ENCODE measurements at places on chromosomes 1 and 21.

- no peak for DNase-seq
These were observed 10.4 kb upstream of the CD34 start for GRCh38 chr1:207921321-207921720.

- no peak for DNase-seq
These were observed 111.1 kb downstream of the LMO4 start for GRCh38 chr1:87439821-87440220.

DNA sequence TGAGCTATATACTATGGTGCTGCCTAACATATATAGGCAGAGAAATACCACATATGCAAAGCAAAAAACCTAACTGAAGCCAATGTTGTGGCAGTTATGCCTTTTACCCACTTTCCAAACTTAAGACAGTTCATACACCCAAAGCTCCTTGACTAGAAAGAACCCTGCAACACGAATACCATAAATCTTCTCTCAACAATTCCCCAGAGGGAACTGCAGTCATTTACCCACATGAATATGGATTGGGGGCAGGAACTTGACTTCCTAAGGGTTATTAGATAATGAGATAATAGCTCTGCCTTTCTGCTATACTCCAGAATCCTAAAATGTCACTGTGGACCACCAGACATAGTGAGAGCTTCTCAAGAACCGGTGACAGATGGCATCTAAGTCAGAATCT is 2.9 kb upstream of the ASPM start:
- no peak for DNase-seq

GRCh38 chr21:28754127-28754611 is 238.5 kb downstream of the LTN1 start:
- no peak for DNase-seq

GRCh38 chr1:93695411-93696005 is 13.9 kb upstream of the BCAR3 start:
- no peak for DNase-seq

GRCh38 chr1:152968248-152968647 is 2.2 kb upstream of the SPRR4 start:
- DNase-seq: no peak

DNA sequence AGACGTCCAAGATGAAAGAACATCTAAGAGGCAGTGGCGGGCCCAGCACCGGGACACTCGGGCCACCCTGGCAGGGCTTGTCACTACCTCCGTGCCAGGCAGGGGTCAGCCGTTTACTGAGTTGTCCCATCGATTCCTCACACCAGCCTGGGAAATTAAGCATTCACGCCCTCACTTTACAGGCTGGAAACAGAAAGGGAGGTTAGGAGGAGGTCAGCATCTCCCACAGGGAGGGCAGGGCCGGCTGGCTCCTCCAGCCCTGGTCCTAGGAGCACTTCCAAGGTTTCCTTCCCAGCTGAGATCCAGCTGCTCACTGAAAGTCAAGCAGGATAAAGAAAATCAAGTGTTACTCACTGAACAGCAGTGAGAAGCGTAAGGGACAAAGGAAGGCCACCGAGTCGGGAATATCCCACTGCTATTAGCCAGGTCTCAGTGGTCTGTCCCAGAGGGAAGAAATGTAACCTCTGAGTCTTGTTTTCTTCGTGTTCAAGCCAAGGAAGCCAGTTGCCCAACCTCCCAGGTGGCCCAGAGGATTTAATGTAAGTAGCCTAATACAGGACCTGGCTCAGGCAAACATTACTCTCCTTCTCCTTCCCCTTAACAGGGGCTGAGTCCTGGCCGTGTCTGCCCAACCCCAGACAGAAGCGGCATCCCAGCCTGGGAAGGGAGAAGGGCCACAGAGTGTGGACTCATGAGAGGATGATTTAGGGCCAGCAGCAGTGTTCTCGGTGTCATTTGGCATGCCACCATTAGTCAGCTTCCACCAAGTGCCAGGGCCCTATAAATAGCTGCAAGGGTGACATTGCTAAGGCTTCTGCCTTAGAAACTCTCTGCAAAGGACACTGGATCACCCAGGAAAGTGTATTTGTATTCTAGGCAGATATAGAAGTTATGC is 203.1 kb upstream of the GALNT2 start:
- no peak for DNase-seq

- DNase-seq: no peak
These were observed 78.5 kb downstream of the PLXNA2 start for GRCh38 chr1:208165659-208166058.

DNA sequence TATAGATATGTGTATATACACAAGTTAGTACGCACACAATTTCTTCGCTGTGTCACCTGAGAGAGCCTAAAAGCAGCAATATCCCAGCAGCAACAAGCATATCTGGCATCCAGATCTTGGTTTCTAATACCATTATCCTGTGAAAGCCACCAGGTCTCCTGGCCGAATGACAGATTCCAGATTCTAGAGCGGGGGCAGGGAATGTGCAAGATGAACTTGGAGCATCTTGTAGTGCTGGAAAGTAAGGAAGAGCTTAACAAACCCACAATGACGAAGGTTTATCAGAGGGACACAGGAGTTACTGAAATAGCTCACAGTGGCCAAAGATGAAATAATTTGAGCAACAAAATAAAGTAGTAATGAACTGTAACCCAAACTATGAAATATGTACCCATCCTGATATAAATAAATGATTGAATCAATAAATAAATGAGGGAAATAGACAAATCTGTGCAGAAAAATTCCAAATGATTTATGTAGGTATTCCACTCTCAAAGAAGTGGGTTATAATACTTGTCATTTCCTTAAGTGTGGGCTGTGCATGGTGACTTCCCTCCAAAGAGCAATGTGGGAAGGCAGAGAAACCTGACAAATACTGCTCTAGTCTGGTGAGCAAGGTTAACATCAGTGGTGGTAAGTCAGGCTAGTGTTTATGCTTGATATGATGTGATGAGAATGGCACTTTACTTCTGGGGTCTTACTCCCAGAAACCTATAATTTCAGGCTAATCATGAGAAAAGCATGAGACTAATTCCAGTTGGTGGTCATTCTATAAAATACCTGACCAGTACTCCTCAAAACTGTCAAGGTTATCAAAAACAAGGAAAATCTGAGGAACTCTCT is 67.9 kb downstream of the LRRC8D start:
- no peak for DNase-seq

- DNase-seq: no peak
These were observed 29.5 kb downstream of the WNT9A start for GRCh38 chr1:227918083-227918700.

GRCh38 chr21:16418642-16419041 is 688.9 kb downstream of the USP25 start:
- DNase-seq: no peak

DNA sequence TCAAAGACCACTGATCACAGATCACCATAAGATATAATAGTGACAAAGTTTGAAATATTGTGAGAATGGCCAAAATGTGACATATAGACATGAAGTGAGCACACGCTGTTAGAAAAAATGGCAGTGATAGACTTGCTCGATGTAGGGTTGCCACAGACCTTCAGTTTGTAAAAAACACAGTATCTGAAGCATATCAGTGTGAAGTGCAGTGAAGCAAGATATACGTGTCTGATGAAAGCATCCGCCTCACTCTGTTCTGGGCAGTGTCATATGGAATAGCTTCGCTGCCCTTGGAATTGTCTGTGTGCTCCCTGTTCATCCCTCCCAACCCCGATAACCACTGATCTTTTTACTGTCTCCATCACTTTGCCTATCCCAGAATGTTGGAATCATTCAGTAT is 50.7 kb downstream of the GALNT2 start:
- no peak for DNase-seq

GRCh38 chr1:33050221-33051076 is 13.8 kb upstream of the AK2 start:
- peak; percentile 41 for DNase-seq

DNA sequence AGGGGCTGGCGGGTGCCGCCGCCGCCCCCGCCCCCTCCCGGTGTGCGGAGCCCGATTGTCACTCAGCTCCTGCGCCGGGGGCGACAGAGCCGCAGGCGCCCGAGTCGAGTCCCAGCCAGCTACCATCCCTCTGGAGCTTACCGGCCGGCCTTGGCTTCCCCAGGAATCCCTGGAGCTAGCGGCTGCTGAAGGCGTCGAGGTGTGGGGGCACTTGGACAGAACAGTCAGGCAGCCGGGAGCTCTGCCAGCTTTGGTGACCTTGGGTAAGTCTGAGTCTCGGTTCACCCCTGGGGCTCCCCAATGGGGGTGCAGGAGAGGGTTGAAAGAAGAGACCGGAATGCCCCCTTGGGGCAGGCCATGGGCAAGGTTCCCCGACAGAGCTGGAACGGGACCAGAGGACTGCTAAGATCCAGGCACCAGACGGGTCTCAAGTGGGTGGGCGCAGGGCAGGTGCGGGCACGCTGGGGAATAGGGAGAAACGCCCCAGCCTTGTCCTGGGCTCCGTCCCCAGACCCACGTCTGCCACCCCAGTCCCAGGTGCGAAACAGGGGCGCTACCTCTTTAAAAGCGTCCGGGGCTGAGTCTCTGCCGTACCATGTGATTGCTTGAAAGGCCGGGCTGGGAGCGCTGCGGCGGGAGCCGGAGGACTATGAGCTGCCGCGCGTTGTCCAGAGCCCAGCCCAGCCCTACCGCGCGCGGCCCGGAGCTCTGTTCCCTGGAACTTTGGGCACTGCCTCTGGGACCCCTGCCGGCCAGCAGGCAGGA is at the start of gene ADORA1:
TSS of gene ADORA1 (plus strand) at position 61 of the 765 bp plus-strand sequence. CDS start 1,116 bp downstream, outside the sequence.
- no peak for DNase-seq

DNA sequence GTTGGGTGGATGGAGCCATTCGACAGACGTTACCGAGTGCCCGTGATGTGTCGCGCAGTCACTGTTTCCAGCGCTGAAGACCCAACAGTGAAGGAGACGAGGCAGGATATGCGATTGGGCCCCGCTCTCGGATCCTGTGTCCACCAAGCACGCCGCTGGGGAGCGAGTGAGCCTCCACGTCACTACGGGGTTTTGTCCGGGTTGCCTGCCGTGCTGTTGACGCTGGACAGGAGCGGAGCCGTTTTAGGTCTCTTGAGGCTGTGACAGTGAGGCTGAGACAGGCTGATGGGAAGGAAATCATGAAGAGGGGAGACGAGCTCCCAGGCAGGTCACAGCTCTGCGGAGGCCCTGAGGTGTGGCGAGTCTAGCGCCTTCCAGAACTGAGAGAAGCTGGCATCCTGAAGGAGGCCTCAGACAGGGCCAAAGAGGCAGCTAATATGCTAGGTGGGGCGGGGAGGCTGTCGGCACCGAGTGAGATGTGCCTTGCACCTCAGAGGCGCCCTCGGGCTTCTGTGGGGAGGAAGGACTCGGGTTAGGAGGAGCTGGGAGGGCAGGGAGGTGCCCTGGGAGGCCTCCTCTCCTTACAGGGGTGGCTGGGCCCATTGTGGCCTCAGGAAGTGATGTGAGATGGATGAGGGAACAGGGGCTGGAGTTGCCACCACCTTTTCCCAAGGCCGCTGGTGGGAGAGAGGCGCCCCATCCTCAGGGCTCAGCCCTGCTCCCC is 196.0 kb upstream of the TMEM51 start:
- no peak for DNase-seq

- DNase-seq: no peak
These were observed 130.4 kb downstream of the TRABD2B start for GRCh38 chr1:47866601-47867437.

GRCh38 chr1:63947904-63948303 is 174.1 kb downstream of the ROR1 start:
- DNase-seq: no peak

DNA sequence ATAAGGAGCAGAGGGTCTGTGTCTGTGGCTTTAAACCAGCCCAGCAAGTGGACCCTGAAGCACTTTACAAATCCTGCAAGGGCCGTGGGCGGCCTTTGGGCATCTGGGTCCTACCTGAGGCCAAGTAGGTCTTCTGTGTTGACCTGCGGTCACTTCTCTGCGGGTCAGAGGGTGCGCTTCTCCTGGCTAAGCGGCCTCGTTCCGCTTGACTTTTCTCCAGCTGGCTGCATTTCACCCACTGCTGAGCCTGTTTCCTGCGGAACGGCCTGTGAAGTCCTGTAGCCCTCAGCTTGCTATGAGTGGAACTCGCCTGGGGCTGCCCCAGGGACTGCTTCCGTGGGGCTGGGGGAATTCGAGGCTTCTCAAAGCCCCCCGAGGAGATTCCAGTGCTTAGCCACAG is 43.3 kb downstream of the SLC37A1 start:
- no peak for DNase-seq

DNA sequence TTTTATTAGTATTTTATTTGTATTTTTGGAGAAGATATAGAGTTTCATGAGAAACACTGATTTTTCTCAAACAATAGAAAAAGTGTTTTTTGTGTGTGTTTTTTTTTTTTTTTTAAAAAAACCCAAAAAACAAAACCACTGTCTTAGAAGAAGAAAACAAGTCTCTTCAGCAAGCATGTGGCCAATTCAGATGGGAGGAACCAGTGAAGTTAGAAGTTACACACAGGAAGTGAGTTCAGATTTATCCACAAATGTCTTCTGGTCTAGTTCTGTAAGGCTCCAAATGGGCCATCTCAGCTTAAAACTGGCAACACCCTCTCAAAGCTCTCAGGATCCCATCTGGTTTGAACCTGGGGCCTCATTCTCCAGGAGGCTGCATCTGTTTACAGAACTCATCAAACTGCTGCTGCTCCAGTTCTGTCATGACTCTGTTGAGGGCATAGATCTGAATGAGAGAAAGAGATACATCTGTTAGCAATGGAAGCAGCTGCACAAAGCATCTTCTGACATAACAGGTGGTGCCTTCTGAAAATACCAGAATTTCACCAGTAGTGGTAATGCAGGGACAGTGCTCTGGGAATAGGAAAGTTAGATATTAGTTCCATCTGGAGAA is 9.8 kb upstream of the ERMAP start:
- no peak for DNase-seq

- DNase-seq: no peak
These were observed 156.0 kb downstream of the NFIA start for GRCh38 chr1:61238359-61238665.

- DNase-seq: no peak
These were observed 74.2 kb upstream of the CXADR start for GRCh38 chr21:17438635-17439034.
